ENCODE measurements at places on chromosomes 3 and 15.

DNA sequence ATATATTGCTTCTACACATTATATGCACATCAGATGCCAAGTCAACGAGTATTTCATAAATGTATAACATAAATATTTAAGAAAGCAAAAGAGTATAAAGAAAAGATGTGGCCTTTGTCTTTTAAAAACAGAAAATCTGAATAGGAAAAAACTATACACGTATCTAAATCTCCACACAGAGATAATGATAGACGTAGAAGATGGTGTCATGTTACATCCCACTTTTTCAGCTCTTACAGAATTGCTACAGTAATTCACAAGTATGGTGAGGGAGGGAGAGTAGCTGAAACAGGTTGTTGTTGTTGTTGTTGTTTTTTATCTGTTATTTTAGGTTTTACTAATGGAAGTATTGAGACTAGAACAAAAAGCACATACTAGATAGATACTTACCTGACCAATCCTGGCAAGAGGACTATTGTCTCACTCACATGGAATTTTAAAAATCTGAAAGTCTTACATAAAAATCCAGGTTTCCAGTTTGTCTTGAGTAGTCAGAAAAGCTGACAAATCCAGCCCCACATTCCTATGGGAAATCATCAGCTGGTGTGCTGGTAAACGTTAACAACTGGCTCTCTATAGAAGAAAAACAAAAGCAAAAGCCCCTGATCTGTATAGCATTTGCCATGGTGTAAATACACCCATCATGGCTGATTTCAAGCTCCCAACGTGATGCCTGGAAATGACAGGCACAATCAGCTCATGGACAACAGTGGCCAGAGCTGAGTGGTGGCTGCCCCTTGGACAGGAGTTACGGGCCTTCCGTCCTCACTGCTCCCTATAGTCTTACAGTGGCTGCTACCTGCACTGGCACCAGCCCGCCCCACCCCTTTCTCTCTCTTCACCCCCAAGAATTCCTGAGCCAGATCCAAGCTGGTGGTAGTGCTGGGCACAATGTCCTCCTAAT lies 47.4 kb upstream of the VGLL4 start:
- DNase-seq = no peak

- DNase-seq = no peak
Measured at GRCh38 chr3:155416500-155417118, 123.1 kb upstream of the STRIT1 start.

- DNase-seq = no peak
Measured at GRCh38 chr3:61612211-61613194, 51.1 kb downstream of the PTPRG start.

GRCh38 chr3:81485444-81485865 lies 276.0 kb downstream of the GBE1 start:
- DNase-seq = no peak

DNA sequence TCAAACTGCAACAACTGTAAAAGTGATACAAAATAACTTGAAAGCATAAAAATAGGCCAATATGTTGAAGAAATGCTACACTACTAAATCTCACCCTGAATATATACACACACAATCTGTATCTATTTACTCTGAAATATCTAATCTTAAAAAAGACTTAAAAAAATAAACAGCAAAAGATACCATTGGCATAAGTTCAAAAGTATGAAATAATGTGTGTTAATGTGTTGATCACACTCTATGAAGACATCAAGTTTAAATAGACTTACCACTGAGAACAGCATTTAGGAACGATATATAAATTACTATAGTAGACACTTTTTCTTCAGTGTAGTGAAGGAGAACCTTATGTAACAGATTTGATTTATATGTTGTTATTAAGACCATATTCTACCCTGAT lies 14.1 kb upstream of the SATB1 start:
- no peak for DNase-seq

DNA sequence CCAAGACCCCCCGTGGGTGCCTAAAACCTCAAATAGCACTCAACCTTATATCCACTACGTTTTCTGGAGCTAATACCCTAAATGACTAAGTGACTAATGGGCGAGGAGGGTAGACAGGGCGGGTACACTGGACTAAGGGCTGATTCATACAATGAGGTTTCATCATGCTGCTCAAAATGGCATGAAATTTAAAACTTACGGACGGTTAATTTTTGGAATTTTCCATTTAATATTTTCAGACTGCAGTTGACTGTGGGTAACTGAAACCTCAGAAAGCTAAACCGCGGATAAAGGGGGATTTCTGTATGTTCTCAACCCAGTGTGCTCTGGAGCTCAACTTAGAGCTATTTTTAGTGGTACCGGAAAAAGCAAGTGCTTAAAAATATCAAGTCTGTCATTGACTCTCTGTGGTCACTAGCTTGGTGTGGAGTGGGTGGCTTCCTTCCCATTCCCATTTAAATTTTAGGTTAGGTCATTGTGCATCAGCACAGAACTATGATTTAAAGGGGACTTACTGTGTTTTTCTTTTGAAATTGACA lies 72.9 kb downstream of the LRRC28 start:
- DNase-seq = no peak

DNA sequence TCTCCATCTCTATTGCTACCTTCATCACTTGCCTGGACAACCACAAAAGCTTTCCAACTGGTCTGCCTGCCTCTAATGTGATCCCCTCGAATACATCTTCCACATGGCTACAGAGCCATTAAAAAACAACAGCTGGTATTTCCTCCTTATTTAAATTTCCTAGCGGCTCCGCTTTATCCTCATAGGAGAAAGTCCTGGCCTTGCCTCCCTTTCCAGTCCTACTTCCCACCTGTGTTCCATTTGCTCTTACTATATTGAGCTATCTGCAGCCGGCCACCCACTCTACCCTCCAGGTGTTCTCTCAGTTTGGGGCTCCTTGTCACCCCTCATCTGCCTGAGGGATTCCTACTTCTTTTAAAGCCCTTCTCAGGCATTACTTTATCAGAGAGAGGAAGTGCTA lies 49.7 kb upstream of the TSPAN3 start:
- no peak for DNase-seq

DNA sequence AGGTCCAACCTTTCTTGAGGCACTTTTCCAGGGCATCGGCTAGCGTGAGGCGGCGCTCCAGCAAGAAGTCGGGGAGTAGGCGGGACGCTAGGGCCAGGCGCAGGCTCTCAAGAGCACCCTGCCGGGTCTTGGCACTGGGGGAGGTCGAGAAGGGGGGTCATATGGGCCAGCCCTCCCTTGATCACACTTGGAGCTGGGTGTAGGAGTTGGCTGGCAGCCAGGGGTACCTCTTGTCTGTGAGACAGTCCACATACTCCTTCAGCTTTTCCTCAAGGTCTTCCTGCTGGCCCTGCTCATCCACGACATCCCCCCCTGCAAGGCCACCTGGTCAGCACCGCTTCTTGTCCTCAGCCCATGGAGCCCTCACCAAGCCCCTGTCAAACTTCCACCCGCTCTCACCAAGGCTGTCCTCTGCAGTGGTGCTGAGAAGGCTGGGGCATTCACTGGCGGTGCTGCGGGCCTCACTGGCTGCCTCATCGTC lies 2.0 kb downstream of the IFRD2 start:
- DNase-seq = no peak
